ENCODE measurements at places on chromosomes 4 and X. TPM values are rescaled to one million over a fixed set of nuclear protein-coding genes. Genes with fewer than 3 reads are reported as not detected.

GRCh38 chrX:78886550-78886949, 58.6 kb upstream of the P2RY10 start:
- DNase-seq, result no peak

DNA sequence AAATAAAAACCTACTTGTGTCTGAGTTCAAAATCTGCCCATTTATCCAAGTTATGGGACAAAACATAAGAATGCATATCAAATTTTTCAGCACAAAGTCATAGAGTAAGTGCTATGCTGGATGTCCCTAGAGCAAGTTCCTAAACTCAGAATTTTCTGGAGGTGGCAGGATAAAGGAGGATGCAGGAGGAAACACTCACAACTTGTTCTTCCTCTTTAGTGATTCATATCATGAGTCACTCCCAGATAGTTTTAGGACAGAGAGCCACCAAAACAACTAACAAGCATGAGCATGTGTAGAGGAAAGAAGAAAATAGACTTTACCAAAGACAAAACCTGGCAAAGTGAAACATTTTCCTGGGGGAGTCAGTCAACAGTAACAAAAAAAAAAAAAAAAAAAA, 302.7 kb downstream of the KCTD8 start:
- no peak for DNase-seq

- DNase-seq, result no peak
Measured at GRCh38 chrX:51336584-51336983, 4.0 kb downstream of the NUDT10 start.

DNA sequence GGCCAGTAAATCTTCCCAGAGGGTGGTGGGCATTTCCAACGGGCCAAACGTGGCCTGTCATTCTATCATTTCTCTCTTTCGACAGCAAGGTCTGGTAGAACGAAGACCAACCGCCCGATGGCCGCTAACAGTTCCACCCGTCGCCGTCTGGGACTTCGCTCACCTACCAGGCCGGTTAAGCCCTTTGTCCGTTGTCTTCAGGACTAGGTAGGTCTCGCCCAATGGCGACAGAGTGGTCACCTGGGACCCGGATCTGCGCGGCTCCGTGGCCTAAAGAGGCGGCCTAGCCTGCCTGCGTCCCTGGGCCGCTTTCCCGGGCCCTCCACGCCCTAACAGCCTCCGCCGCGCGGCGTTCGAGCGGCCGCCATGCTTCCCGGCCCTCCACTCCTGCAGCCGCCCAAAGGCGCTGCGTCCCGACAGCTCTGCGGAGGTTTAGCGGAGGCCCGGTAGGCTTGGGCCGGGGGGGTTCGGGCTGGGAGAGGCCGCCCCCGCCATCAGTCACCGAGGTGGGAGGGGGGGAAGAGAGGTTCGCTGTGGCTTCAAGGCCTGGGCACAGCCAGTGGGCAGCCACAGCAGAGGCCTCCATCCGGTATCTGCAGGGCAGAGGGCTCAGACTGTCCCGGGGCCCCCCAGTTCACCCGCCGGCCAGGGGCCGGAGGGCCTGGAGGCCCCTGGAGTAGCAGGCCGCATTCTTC, 194.0 kb upstream of the BRWD3 start:
- DNase-seq, result no peak

DNA sequence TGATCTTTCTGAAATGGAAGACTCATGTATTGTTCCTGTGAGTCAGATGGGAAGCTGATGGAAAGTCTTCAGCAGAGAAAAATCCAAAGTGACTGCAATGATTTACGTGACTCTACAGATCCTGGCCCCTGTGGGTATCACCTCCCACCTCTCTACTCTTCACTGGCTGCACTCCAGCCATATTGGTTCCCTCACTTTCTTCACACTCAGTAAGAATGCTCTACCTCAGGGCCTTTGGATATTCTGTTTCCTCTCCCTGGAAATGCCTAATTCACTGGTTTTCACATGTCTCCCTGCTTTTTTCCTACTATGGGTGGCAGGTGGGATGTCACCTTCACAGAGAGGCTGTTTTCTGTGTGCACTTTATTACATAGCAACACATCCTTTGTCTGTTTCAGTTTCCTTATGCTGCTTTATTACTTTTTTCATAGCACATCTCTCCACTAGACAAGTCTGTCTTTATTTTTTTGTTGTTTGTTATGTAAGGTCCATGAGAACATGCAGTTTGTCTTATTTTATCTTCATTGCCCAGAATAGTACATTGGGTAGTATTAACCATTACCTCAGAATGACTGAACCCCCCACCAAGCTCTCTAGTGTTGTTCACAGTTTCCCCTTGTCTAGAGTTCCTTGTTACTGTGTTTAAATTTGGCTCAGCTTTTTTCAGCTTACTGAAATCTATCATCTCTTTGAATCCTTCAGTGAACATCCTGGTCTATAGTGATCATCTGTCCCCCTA, 57.6 kb upstream of the CLNK start:
- DNase-seq, result no peak

DNA sequence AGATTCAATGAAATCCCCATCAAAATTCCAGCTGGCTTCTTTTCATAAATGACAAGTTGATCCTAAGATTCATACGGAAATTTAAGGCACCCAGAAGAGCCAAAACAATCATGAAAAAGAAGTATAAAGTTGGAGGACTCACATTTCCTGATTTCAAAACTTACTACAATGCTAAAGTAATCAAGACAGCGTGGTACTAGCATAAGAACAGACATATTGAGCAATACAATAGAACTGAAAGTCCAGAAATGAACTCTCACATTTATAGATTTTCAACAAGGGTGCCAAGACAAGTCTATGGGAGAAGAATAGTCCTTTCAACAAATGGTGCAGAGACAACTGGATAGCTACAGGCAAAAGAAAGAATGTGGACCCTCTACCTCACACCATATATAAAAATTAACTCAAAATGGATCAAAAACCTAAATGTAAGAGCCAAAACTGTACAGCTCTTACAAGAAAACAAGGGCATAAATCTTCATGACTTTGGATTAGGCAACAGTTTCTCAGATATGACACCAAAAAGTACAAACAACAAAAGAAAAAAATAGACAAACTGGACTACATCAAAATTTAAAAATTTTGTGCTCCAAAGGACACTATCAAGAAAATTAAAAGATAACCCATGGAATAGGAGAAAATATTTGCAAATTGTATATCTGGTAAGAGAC, 28.5 kb downstream of the SASH3 start:
- DNase-seq, result no peak

DNA sequence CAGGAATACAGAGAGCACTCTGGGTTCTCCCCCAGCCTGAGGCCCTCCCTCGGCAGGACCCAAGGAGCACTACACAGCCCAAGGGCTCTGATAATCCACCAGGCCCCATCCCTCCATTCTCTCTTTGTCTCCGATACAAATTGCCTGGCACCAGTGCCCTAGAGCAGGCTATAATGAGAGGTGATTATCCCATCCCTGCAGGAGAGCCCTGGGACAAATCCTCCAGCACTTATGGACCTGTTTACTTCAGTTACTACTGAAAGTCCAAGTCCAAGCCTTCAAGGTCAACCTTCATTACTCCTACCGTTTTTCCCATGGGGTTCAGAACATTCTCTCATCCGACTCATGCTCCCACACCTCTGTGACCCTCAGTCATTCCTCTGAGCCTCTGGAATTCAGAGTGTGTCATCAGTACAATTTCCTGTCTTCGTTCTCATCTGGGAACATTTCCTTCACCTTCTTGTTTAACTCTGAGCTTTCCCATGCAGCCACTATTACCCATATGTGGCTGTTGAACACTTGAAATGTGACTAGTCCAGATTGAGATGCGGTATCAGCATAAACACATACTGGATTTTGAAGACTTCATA, 299.0 kb downstream of the RAPGEF2 start:
- DNase-seq, result no peak

DNA sequence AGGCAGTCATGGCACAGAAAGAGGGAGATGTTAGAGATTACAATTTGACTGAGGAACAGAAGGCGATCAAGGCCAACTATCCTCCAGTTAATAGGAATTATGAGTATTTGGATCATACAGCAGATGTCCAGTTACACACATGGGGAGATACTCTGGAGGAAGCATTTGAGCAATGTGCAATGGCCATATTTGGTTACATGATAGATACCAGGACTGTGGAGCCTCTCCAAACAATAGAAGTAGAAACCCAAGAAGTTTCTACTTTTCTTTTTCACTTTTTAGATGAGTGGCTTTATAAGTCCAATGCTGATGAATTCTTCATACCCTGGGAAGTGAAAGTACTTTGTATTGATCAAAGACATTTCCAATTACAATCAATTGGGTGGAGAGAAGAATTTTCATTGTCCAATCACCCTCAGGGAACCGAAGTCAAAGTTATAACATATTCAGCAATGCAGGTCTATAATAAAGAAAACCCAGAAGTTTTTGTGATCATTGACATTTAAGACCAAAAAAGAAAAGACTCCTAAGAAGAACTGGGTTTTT, 139.1 kb downstream of the MAB21L2 start:
- DNase-seq, result no peak

DNA sequence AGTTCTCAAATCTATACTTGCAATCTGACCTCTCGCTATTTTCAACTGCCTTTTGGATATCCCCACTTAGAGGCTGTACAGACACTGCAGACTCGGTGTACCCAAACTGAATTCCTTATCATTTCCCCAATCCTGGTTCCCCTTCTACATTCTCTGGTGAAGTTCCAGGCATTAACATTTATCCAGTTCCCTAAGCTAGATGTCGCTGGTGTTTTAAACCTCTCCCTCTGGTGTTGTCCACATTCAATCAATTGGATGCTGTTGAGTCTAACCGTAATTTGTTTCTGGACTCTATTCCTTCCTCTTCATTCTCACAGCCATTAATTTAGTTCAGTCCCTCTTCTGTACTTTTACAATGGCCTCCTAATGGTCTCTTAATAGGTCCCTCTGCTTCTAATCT, 7.2 kb upstream of the STK26 start:
- DNase-seq, result no peak

GRCh38 chr4:119490335-119490734, 138.3 kb downstream of the PDE5A start:
- DNase-seq, result no peak

DNA sequence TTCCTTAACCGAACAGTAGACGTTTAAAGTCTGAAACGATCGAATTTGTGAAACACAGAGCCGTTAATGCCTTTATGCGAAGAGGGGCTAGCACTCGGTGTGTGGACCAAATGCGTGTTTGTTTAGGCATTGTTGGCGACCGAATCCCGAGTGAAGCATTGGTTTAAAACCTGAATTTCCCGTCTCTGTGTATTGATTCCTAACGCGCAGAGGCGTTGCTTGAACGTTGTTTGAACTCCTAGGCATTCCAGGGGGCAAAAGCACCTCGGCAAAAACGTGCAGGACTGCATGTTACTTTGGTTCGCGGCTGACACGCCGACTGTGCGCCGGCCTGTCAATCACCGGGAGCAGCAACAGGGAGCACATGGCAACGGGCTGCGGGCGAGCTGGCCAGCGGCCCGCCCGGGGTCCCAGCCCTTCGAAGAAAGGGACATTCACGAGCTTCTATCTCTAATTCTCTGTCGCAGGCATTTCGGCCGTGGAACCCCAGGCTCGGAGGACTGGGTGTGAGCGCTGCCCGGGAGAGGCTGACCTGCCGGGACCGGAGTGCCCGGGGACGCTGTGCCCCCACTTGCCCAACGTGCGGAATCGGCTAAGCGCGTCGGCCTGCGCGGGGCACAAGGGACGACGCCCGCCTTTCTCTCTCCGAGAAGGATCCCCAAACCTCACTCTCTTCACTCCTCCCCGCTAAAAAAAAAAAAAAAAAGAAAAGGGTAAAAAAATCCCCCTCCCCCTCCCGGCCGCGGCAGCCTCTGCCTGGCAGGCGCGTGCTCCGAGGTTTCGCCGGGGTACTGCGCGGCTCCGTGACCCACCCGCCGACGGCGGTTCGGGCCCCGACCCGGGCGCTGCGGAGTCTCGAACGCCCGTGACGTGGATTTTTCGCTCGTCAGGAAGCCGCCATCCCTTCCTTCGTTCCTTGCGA, 810 bp downstream of the SPRY1 start:
- peak; percentile 81 for DNase-seq

DNA sequence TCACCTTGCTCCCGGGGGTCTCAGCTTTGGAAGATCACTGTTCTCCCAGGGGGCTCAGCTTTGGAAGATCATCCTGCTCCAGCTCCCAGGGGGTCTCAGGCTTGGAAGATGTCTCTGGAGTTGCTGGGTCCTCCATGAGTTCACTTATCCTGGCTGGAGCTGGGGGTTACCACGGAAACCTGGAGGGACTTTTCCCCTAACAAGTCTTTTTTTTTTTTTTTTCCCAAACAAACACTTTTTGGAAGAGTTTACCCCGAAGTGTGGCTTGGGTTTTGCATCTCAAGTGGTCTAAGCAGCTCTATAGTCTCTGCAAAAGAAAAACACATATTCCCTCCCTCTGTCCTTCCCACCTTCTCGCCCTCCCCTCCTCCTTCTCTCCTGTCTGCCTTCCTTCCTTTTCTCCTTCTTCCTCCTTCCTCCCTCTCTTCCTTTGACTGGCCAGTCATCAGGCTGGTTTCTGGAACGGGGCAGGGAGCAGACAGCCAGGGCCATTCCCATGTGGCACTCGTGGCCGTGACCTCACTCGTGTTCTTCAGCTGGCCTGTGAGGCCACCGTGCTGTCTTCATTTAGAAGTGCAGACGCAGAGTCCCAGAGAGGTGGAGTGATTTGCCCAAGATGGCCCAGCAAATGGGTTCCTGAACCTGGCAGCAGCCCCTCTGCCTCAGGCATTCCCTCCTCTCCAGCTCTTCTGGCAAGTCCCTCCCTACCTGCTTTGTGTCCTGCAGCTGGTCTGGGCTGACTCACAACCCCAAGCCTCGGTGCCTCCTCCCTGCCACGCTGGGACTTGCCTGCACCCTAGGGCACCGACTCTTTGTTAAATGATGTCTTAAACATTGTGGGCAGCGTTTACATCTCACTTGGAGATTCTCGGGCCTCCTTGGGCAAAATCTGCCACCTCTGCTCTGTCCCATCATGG, 25.9 kb upstream of the HMX1 start:
- DNase-seq, result no peak

DNA sequence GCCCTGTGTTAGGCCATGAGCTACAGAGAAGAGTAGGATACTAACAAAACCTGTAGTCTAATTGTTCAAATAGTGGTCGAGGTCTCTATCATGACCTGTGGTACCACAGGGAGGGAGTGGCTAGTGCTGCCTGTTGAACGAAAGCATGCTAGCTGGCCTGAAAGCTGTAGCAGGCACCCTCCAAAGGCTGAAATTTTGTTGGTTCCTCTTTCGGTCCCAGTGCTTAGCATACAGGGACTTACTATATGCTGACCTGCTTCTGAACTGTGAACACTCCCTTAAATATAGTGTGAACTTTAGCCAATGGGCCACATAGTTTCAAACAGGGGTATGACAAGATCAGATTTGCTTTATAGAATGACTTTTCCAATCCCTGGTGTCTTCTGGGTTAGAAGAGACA, 113.4 kb downstream of the PJA1 start:
- no peak for DNase-seq

MAGEA4 gene
- total RNA-seq, result not detected

SLC7A11 gene
- 0.19 TPM for total RNA-seq

GAB1 gene
- total RNA-seq, result 90.8 TPM

TCEAL3 gene
- 24.7 TPM for total RNA-seq

MAGEA9B gene
- not detected for total RNA-seq

SMIM31 gene
- not detected for total RNA-seq

PRRG3 gene
- total RNA-seq, result 1.1 TPM

CLDN34 gene
- total RNA-seq, result not detected
